ENCODE measurements at places on chromosomes 7 and 10.

- DNase-seq, result no peak
These were observed 89.4 kb downstream of the SH3PXD2A start for GRCh38 chr10:103765981-103766380.

DNA sequence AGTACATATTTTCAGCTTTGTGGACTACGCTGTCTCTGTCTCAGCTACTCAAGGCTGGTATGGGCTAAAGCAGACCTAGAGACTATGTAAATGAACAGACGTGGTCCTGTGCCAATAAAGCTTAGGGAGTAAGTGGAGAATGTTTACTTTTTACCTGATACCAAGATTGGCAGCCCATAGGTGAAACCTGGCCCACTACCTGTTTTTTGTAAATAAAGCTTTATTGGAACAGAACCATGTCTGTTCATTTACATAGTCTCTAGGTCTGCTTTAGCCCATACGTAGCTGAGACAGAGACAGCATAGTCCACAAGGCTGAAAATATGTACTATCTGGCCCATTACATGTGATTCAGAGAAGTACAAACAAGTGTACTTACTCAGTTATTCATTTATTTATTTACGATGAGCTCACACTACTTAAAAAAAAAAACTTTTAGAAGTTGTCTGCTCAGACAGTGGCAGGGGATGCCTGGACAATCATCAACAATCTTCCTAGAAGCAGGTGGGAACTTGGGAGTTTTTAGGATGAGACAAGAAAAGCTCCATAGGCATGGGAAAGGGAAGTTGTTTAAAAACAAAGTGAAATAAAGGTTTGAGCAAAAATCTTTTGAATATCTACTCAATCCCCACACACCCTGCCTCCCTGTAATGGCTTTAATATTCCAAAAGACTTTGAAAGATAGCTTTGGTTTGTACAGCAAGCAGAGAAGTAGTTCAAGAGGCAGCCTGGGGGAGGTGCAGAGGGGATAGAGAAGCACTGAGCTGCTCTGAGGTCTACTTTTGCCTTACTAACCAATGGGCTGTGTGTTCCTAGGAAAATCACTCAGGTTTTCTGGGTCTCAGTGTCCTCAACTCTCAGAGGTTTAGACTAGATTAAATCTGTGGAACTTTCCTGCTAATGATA, 114.4 kb upstream of the AFAP1L2 start:
- DNase-seq, result no peak

- DNase-seq, result no peak
These were observed 24.5 kb downstream of the OGDH start for GRCh38 chr7:44630792-44631457.

- no peak for DNase-seq
These were observed 27.1 kb upstream of the CC2D2B start for GRCh38 chr10:95880704-95881103.

DNA sequence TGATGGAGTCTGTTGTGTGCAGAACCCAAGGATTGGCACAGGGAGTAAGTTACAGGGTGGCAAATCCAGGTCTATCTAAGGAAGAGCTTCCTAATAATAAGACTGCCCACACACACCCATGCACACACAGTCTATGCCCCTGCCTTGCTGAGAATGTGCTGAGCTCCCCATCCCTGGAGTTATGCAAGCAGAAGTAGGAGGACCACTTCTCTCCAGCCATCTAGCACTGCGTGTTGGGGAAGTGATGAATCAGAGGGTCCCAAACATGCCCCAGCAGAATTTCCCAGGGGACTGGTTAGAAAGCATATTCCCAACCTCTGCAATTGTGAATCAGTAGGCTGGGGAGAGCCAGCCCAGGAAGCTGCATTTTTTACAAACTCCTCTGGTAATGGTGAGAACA, 117.2 kb downstream of the CDH23 start:
- no peak for DNase-seq

- DNase-seq, result no peak
These were observed 13.1 kb upstream of the LIPF start for GRCh38 chr10:88651101-88651551.

DNA sequence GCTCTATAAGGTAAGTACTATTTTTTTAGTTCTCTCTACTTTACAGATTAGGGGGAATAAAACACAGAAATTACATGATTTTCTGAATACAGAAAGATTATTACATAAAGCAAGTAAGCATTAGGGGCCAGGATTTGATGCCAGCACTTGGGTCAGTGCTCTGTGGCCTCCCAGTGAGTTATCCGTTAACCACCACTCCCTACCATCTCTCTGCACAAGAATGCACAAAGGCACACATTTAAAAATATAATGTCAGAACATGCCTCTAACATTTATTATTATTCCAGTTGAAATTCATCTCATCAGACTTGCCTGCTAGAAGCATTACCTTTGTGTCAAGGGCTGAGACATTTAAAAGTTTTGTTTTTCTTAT, 59.0 kb downstream of the MET start:
- no peak for DNase-seq

DNA sequence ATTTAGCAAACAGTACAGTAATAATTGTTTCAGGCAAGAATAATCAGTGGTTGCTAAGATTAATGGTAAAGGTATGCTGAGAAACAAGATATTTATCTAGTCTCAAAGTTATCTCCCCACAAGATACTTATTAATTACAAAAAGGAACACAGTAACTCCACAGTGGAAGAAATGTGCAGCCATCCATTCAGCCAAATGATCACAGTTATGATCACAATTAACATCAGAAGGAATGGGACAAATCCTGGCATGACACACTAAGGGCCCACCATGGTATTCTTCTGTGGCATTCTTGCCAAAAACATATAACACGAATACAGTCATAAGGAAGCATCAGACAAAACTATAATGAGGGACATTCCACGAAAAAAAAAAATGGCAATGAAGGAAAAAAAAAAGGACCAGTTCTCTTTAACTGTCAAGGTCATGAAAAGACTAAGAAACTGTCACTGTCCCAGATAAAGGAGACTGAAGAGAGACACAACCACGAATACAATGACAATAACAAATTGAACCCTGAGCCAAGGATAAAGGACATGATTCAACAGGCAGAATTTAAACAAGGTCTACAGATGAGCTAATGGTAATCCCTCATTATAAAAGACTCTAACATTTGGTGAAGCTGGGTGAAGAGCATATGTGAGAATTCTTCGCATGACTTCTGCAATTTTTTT, 20.9 kb downstream of the NUDCD3 start:
- DNase-seq, result no peak

DNA sequence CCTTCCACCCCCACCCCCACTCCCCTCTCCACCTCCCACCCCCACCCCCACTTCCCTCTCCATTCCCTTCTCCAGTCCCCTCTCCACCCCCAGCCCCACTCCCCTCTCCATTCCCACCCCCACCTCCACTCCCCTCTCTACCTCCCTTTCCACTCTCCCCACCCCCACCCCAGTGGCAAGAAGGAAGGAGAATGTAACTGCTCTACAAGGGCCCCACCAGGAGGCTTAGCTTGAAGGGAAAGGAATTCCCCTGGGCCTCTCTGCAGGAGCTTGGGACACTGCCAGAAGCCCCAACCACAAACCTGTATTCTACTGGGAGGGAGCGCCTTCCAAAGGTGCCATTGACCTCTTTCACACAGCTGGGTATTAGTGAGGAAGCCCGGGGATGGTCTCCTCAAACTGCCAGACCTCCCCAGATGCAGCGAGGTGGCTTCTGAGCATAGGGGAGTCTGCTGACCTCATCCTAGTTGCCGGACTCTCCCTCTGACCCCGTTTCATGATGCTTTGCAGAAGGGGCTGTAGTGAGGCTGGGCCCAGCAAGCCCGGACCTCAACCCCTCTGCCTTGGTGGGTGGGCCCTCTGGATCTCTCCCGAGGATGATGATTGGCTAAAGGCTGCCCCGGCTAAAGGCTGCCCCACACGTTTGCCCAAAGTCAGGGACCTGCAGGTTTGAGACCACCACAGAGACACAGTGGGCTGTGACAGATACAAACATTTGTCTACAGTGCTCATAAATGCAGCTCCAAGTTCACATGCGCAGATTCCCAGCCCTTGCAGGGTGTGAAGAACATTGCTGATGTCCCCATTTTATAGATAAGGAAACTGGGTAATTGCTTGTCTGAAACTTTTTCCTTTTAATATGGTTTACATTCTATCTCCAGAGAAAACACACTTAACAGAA, 2.9 kb downstream of the DEPP1 start:
- DNase-seq, result no peak

DNA sequence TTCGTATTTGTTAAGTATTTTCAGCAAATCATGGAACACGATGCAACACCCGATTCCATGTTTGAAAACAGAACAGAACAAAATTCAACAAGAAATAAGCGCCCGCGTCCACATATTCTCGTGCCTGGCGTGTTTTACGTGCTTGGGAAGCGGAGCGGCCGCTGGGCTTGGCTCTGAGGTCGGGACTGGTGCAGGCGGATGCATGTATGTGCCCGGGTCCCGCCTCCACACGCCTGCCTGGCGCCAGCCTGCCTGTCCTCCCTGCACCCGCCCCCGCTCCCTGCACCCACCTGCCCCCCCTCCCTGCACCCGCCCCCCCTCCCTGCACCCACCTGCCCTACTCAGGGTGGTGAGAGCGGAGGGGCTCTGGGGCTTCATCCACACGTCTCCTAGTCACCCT, 454.5 kb downstream of the DNAJB6 start:
- DNase-seq, result no peak

All from NCI-H1092 (cell line).